ENCODE measurements at places on chromosomes 1 and 21.

GRCh38 chr1:8745749-8746390, 71.6 kb downstream of the RERE start:
- no peak for DNase-seq

DNA sequence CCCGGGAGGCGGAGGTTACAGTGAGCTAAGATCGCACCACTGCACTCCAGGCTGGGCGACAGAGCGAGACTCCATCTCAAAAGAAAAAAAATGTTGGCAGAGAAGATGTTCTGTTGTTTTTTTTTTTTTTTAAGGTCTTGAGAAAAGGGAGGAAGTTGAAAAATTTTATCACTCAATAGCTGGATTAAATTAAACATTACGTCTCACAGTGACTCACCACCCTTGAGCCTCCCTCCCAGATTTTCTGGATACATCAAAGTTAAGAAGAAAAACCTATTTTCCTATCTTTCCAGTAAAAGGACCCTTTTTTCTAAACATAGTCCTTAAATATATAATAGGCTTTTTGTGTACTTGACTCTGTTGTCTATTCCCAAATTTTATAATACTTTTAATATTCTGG, 35.5 kb downstream of the IFNAR1 start:
- no peak for DNase-seq

DNA sequence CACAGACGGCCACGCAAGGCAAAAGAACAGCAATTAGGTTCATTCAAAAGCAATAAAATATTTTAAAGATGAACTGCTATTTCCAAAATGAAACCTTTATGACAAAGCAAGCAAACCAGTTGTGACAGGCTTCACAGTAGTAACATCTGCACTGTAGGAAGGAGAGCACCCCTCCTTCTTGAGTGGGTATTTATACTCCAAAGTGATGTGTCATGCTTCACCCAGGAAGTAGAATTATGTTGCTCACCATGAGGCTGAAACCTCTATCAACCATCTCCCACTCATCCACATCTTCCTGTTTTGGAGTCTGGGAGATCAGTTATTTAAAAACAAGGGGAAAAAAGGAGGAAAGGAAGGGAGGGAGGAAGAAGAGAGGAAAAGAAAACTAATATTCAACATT, 885 bp downstream of the OR2T10 start:
- DNase-seq: no peak

DNA sequence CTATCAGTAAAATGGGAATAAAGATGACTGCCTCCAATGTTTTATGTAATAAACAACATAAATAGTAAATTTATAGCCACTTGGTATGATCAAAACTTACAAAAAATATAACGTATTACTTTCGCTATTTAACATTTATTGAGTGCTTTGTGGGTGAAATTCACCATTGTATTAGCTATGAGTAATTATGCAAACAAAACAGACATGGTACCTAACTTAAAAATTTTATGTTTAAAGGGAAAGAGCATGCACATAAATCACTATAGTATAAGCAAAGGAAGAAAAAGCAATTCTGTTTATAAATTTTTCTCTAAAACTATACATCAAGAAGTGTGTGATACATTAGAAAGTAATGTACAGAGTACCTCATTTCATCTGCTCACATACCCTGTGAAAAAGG, 1046.2 kb downstream of the NCAM2 start:
- no peak for DNase-seq

- no peak for DNase-seq
These were observed 133.7 kb upstream of the RUNX3 start for GRCh38 chr1:25063591-25064416.

- no peak for DNase-seq
These were observed 124.7 kb upstream of the WNT4 start for GRCh38 chr1:22267413-22268175.

DNA sequence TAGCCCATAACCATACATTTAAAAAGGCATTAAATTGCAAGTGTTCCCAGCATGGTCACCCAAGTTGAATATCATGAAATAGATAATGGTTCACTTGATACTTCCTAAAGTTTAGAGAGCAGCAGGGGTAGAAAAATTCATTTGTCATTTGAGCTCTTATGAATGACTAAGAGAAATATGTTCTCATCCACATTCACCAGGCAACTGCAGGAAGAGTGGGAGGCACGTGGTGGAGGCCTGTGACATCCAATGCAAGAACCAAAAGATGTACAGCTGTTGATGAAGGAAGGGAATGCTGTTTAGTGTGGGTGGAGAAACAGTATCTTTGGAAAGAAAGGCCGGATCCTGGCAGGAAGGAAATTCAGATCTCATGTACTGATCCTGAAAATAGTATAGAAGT, 473.1 kb downstream of the ADGRL2 start:
- DNase-seq: no peak

- DNase-seq: no peak
These were observed at the start of gene PCP4L1 for GRCh38 chr1:161258439-161259344. Gene PCP4L1 (plus strand): TSS chr1:161258745. CDS start chr1:161258975, 230 bp downstream.

DNA sequence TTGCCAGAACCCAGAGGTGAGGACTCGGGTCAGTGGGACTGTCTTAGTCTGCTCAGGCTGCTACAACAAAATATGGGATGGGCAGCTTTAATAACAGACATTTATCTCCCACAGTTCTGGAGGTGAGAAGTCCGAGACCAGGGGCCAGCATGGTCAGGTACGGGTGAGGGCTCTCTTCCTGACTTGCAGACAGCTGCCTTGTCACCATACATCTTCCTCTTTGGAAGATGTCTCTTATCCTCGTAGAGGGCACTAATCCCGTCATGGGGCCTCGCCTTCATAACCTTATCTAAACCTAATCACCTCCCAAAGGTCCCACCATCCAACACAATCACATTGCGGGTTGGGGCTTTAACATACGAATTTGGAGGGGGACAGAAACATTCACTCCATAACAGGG, 51.9 kb downstream of the GLUL start:
- DNase-seq: no peak

GRCh38 chr1:245939756-245940345, 567.2 kb downstream of the SMYD3 start:
- DNase-seq: no peak

- DNase-seq: no peak
These were observed 1.4 kb downstream of the CSRP1 start for GRCh38 chr1:201505503-201505890.

GRCh38 chr21:40760821-40761220, 86.1 kb downstream of the DSCAM start:
- no peak for DNase-seq

DNA sequence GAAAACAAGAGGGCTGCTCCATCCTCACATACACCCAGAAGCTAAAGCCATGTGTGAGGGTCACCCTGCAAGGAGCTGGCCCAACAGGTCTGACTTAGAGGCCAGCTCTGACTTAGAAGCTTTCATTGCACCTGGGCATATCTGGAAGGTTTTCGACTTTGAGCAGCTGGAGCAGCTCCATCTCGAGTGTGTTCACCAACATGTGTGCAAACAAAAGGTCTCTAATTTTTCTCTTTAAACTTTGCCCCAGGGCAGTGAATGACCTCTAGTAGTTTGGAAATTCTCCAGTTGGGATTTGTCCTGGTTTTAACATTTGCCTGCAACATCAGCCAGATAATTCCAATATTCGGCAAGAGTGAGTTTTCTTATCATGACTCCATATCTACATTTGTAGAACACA, 108.3 kb downstream of the TNR start:
- DNase-seq: no peak

DNA sequence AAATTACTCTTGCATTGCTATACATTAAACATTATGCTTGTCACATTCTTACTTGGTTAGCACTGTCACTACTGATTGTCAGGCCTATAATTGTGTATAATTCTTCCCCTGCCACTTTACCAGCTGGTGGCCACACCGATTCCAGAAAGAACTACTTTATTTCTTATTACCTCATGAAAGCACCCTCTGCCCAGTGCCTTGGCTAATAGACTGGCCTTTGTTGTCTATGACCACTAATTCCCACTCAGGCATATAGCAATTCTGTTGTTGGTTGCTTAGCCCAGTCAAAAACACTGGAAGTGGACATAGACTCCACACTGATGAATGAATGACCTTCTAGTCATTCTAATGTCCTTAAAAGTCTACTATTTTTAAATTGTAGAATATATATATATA, 35.6 kb downstream of the MRPL39 start:
- DNase-seq: no peak

GRCh38 chr1:212351588-212352362, 62.9 kb downstream of the PACC1 start:
- DNase-seq: no peak

- DNase-seq: no peak
These were observed 646 bp downstream of the MAPKAPK2 start for GRCh38 chr1:206685334-206685768.

GRCh38 chr1:183810121-183810520, 5.2 kb downstream of the RGL1 start:
- no peak for DNase-seq

DNA sequence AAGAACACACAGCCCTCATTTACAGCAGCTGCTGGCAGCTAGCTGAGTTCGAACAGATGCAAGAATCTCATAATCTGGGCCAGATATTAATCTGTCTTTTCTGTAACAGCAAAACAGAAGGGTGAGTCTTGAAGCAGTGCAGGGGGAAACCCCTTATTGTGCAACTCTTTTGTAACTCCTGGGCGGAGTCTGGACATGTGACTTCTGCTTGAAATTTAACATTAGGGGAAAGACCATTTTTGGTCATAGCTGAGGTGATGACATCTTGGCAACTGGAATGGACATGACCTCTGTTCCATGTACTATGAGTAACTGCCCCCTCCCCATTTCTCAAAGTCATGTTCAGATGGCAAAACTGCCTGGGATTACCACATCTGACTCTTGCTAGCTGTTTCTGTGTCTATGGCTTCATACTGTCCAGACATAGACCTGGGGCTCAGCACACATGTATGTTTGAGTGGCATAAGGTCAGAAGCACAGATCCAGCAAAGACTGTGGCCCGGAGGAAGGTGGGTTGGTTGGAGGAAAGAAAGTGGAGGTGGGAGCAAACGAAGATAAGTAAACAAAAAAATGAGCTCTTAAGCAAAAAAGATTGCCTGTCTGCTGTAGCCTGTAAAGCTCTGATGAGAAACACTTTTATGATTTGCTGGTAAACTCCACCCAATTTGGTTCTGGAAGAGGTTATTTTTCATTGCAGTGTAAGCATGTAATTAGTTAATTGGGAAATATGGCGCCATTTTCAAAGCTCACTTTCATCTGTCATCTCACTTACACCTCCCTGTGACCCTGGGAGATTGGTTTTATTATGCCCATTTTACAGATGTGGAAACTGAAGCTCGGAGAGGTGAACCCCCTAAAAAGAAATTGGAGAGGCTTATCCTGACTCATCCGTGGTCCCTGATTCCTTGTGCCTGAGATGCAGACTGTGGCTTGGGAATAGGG, 26.1 kb downstream of the ETS2 start:
- DNase-seq: peak; percentile 38

GRCh38 chr1:50421366-50421748, 1.9 kb downstream of the DMRTA2 start:
- no peak for DNase-seq

DNA sequence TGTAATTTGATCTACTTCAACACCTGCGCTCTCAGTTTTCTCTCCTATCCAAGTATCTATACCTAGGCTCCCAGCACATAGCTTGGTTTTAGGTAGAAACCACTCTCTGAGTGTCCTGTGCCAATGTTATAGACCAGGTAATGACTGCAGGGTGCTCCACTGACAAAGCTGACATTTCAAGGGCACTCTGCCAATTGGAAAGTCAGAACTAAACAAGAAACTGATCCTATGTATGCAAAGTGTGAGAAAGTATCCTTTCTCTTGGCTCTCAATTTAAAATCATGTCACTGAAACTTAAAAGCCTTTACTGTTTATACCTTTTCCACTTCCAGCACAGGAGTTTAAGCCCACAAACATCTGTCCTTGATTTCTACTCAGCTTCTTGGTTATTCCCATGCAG, 45.0 kb upstream of the AIM2 start:
- no peak for DNase-seq

DNA sequence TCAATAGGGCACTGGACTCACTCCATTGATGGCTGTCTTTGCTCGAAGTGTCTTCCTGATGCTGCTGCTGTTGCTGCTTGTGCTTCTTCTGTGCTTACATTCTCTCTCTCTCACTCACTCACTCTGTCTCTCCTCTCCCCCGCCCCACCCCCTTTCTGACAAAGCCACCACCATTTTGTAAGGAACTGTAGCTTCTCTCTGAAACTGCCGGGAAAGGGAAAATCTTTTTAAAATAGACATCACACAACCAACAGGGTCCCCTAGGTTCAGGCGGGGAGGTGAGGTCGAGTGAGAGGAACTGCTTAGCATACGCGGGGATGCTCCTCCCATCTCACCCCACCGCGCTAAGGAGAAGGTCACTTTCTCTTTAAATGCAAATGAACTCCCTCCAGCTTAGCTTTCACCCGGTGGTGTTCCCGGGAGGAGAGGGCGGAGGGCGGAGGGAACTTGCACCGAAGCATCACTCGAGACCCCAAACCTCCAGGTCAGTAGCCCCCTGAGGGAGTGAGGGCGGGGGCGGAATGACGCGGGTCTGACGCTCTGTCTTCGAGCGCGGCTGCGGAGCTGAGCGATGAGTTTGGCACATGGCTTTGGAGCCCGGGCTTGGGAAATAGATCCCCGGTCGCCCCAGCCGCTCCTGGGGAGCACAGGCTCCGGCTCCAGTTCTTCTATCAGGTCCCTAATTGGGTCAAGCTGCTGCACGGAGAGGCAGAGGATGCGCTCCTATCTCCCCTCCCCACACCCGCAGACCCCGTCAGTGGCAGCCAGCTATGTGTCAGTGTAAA, at the start of gene CCDC28B:
Gene CCDC28B, plus strand, starts transcription at position 370 of the 785 bp plus-strand sequence. CDS start 1,341 bp downstream, outside the sequence.
- DNase-seq: peak; percentile 86

DNA sequence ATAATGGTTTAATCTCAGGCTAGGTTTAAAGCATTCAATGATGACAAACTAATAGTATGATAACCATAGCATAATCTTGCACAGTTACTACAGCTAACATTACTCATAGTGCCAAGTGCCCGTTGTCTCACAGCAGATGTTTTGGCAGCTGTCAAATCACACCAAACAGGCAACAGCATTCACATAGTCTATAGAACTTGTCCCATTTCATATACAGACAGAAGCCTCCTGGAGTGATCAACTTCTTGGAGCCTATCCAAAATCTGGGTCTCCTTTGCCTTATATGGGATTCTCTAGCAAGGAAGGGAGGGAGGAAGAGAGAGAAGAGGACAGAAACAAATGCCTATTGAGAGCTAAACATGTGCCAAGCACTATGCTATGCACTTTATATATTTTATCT, 250.6 kb upstream of the ZP4 start:
- DNase-seq: no peak

DNA sequence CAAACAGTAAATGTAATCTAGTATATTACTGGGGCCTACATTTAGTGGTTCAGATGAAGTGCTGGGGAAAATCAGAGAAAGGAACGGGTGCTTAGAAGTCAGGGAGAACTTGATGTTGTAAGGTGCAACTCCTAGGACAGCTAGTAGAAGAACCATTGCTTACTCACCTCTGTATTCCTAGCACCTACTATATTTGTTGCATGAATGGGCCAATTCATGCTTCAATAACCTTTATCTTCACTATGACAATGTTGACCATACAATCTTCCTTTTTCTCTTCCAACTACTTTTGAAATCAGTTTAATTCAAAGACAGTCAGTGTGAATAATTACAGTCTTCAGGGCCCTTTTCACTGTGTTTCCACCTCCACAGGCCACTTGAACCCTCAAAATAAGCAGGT, 125.0 kb upstream of the DMRTA2 start:
- no peak for DNase-seq

- DNase-seq: no peak
These were observed 290.4 kb downstream of the OLFM3 start for GRCh38 chr1:101706366-101706765.

Measured in left forelimb (tissue), 1 donor.